ENCODE measurements at places on chromosomes 12 and 14. TPM values are rescaled to one million over a fixed set of nuclear protein-coding genes. Genes with fewer than 3 reads are reported as not detected.
A peak's percentile ranks its signal among the peaks of the same experiment; 100 is the strongest.

DNA sequence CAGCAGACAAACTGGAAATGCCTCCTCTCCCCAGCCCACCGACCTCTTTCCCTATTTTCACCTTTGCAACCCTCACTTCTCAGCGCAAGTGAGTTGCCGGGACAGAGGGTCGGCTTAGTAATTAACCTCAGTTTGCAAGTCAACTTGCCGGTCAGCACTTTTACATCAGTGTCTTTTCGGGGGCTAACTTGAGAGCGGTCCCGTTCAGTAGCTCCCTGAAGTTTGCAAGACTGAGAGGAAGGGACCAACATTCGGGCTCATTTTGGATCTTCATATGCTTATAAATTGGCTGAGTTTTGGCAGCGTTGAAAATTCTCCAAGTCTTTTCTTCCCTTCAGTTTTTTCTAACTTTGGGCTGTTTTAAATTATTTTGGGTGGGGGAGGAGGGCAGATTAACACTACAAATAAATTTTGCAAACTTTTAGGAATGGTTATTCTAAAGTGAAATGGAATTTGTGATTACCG, 846 bp downstream of the BRMS1L start:
- peak overlapping the region; percentile 78 for H3K4me3 ChIP-seq
- no peak for DNase-seq
- no peaks in the 10 kb centered on the region for H3K27me3 ChIP-seq

DNA sequence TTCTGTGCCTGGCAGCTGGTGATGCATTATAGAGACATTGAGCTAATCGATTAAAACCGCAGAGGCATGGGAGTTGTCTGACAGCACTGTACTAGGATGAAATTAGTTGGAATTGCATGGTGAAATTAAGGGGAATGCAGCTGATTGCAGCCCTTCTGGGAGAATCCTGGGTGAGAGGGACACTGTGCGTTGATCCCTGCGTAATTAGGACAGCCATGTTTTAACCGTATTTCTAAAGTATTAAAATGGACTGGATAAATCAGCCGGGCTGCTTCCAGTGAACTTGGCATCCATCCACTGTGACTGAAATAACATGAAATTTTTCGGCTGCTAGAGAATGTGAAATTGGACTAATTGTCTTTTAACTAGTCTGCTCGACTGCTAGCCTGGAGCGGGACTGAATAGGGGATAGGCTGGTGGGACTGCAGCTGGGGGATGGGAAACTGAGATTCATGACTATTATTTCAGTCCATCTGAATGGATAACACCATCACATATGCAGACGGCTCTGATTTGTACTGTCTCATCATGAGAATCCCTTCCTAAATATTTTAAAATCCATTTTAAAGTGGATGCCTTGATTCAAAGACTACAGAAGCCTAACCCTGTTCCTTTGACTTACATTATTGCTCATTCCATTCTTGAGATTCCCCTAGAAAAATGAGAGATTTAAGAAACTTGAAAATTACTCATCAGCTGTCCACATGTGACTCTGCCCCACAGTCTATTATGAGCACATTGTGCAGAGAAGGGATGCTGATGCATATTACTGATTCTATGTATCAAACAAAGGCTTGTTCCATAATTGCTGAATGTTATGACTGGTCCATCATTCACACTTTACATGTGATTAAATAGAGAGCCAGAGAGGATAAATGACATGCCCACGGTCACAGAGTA, 343.9 kb downstream of the NPAS3 start:
- no peak for DNase-seq
- H3K27me3 ChIP-seq: no peaks in the 10 kb centered on the region
- H3K36me3 ChIP-seq: no peaks in the 10 kb centered on the region
- H3K4me3 ChIP-seq: no peak overlapping the region
- no peaks in the 10 kb centered on the region for H3K4me1 ChIP-seq

- DNase-seq: no peak
- H3K4me3 ChIP-seq: no peak overlapping the region
- no peaks in the 10 kb centered on the region for H3K27me3 ChIP-seq
- H3K27ac ChIP-seq: no peak overlapping the region
Observed at GRCh38 chr12:3535431-3535841, 44.4 kb downstream of the PRMT8 start.

GRCh38 chr12:107660861-107661415, 24.7 kb upstream of the PWP1 start:
- no peak for DNase-seq
- H3K4me3 ChIP-seq: no peak overlapping the region
- H3K27me3 ChIP-seq: no peaks in the 10 kb centered on the region
- no peaks in the 10 kb centered on the region for H3K4me1 ChIP-seq
- H3K36me3 ChIP-seq: no peaks in the 10 kb centered on the region

DNA sequence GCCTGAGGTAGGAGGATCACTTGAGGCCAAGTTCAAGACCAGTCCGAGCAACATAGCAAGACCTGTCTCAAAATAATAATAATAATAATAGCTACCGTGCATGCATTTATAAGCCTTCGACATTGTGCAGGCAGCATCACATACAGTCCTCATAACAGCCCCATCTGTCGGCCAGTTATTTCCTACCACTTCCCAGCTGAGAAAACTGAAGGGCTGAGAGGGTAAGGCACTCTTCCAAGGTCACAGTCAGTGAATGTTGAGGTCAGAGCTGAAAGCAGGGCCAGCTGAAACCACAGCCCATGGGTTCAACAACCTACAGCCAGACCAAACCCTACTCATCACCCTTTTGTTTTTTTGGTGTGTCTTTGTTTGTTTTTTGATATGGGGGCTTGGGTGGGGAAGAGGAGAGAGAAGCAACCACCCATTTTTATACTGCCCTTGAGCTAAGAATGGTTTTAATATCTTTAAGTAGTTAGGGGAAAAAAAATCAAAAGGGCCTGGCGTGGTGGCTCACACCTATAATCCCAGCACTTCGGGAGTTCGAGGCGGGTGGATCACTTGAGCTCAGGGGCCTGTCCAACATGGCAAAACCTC, 16.8 kb upstream of the ITPK1 start:
- no peak for DNase-seq
- H3K36me3 ChIP-seq: no peaks in the 10 kb centered on the region
- H3K27ac ChIP-seq: no peak overlapping the region
- no peaks in the 10 kb centered on the region for H3K4me1 ChIP-seq

The SMIM41 gene
- total RNA-seq: not detected

The KMT2D gene
- total RNA-seq: 88.6 TPM

The AP1G2 gene
- total RNA-seq: 36.9 TPM

The RNASE1 gene
- 264 TPM for total RNA-seq

Measured in aorta (tissue), 5 donors.